Urinary bladder (tissue), 4 donors: ENCODE measurements at places on chromosomes 2 and 18. TPM values are rescaled to one million over a fixed set of nuclear protein-coding genes. Genes with fewer than 3 reads are reported as not detected.

Gene ID2
- polyA plus RNA-seq = 191 TPM

Gene ABHD3
- 14.2 TPM for polyA plus RNA-seq

Gene AQP12A
- polyA plus RNA-seq = not detected

Gene ERBB4
- 0.13 TPM for polyA plus RNA-seq

Gene RASGRP3
- polyA plus RNA-seq = 2.3 TPM

Gene PROKR1
- polyA plus RNA-seq = 0.06 TPM

Gene SOWAHC
- polyA plus RNA-seq = 13.9 TPM

Gene ARHGAP28
- 9.1 TPM for polyA plus RNA-seq

Gene DOK6
- 9.0 TPM for polyA plus RNA-seq

Gene FASTKD2
- 19.1 TPM for polyA plus RNA-seq

Gene LRP2
- polyA plus RNA-seq = not detected

Gene EMILIN2
- 15.7 TPM for polyA plus RNA-seq

Gene LCT
- not detected for polyA plus RNA-seq

DNA sequence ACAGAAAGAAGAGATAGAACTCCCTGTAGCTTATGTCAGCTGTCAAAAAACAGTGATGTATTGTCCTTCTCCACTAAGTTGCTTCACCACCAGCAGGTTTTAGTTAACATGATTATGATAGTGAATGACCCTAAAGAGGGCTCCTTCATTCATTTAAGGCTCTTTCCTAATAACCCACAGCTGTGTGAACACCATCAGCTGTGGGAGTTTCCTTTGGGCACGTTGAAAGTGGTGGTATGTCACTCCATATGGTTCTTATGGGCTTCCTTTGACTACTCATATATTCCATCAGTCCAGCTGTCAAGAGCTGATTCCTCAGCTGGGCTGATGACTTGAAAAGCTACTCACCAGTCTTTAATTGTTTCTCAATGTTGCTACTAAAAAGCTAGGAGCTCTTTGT is 210.3 kb downstream of the UBE2E3 start:
- DNase-seq = no peak

- no peak for DNase-seq
These were observed 533.7 kb downstream of the TDRD15 start for GRCh38 chr2:21657445-21657844.

DNA sequence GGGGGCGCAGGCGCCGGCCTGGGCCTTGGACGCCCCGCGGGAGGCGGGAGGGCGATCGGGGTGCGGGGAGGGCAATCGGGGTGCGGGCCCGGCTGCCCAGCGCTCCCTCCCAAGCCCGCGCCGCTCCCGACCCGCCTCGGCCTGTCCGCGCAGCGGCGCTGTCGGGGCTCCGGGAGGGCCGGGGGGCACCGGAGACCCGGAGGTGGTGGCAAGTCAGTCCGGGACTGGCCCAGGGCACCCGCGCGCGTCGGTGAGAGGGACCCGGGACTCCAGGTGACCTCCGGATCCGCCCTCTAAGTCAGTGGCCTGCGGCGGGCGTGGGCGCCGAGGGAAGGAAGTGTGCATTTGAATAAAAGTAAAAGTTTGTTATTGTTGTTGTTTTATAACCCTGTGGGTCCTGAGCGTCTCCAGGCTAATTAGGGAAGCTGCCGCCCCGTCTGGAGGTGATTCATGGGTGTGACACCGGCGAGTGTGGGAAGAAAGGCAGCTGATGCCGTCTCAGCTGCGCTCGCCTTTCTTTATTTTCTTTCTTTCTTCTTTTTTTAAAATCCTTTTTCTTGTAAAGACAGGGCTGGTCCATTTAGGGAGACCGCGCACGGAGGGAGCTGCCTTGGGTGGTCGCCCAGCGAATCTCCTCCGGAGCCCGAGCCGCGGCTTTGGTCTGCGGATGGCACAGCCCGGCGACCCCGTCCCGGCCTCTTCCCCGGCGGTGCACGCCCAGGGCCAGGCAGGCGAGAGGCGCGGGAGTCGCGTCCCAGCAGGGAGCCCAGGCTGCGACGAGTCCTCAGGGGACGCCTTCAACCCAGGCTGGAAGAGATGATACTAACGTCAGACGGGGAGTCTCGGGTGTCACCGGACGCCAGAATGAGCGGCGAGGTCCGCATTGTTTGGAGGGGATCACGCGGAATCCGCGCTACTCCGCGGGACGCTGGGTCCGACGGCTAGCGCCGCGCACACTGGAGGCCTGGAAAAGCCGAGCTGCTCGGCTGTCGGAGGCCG is 627 bp upstream of the CRACDL start:
- DNase-seq = no peak

DNA sequence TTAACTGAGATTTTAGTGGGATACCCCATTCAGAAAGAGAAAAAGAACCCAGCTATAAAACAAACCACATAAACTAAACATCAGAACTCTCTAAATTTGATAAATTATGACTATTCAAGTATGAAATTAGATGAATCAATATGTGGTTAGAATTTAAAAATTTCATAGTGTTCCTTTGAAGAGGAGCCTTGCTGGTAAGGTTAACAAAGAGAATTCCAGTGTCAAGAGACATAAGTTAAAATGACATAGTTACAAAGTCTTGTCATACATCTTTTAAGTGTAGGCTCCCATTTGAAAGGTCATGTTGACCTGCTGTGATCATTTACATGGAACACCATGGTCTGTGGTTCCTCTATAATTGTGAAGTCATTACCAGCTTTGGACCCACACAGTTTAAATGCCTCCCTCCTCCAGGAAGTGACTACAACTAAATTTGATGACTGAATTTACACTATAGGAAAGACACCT is 231.6 kb upstream of the ETAA1 start:
- DNase-seq = no peak

- no peak for DNase-seq
These were observed 184.7 kb downstream of the SATB2 start for GRCh38 chr2:199273042-199273511.

DNA sequence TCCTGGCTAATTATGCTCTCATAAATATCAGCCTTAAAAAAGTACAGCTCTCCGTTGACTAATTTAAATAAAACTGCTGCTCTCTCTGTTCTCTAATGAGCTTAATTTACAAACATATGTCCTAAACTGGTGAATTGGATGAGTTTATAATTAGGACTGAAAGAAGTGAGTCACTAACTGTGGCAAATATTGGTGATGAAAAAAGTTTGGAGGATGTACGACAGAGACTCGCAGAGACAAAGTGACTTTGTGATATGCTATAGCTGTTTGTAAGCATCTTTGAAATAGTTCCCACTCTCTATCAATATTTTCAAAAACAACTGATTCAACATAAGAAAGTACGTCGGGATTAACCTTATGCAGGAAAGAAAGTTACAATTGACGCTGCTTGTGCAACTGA is 138.9 kb upstream of the TMEFF2 start:
- DNase-seq = no peak

GRCh38 chr2:95017836-95018235 is 7.7 kb upstream of the MAL start:
- DNase-seq = no peak

- no peak for DNase-seq
These were observed 56.1 kb upstream of the TANK start for GRCh38 chr2:161104054-161104553.

DNA sequence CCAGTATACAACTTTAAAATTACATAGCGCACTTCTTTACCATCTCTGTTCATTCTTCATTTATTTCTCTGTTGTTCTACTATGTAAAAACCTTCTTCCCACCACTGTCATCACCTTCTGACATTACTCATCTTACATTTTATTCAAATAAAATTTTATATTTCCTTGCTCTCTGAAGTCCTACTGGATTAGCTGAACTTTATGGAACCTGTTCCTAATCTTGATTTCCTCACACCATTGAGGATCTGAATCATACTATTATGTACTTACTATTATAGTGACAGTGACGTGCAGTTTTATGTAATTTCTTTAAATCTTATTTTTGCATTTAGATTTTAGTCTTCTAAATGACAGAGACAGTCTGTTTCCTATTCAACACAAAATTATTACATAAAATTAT is 98.3 kb downstream of the DYNAP start:
- DNase-seq = no peak

- DNase-seq = no peak
These were observed 1.6 kb downstream of the KANSL1L start for GRCh38 chr2:210169516-210170195.

- no peak for DNase-seq
These were observed 24.4 kb upstream of the TUBB6 start for GRCh38 chr18:12283666-12284065.

DNA sequence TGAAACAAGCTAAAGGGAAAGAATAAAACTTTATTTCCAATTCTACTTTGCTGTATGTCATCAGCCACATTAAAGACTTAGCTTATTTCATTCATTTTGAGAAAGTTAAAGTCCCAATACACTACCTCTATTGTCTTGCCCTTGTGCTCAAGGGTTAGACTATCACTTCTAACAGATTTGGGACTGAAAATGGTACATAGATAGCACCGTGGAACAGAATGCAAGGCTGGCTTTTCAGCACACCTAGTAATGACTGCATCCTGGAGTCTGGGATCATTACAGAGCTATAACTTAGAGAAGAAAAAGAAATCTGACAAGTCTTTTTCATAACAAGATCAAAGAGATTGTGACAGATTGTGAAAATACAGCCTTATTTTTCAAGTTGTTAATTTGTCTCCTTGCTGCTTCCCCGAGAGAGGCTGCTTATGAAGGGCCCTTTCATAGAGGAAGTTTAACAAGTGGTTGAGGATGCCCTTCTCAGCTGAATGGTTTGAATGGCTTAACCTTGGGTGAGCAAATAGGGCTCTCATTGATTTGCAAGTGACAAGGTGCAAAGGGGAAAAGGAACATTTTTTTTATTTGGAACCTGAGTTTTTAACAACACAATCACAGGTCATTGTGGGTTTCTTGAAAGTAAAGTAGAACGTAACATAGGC is 371.8 kb downstream of the EPHA4 start:
- DNase-seq = no peak

- DNase-seq = peak; percentile 92
These were observed 3.3 kb upstream of the SOS1 start for GRCh38 chr2:39124000-39124745.

DNA sequence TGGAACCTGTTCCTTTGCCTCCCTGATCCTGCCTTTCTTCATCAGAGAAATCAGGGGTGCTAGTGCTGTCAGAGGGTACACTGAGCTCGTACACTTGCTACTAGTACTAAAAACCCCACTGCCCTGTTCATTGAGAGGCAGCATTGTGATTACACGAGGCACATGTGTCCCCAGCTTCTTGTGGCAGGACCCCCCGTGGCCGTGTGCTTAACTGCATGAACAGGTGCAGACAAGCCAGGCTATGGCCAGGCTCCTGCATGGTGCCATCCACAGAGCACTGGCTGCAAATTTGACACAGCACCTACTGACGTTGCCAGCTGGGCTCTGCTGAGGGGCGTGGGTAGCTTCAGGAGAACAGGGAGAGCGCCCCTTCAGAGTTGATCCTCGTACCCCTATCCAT is 248.4 kb downstream of the GLI2 start:
- no peak for DNase-seq

- no peak for DNase-seq
These were observed 972 bp upstream of the DLX2 start for GRCh38 chr2:172103471-172104272.

GRCh38 chr2:72570413-72570812 is 255.4 kb downstream of the EXOC6B start:
- DNase-seq = no peak

DNA sequence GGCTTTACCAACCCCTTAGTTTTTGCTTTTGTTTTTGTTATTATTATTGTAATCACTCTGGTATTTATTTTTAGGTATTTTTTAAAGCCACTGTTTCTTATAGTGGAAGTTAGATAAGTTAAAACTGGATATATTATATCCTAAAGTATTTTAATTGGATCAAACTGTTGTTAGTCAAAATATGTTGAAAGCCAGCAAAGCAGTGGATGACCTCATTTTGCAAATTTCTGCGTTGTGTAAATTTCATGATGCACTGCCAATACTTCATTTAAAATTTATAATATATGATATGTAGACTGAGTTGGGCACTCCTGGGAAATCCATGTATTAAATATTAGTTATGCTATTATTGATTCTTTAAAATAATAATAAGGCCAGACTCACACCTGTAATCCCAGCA is 661.7 kb upstream of the NRXN1 start:
- DNase-seq = no peak

DNA sequence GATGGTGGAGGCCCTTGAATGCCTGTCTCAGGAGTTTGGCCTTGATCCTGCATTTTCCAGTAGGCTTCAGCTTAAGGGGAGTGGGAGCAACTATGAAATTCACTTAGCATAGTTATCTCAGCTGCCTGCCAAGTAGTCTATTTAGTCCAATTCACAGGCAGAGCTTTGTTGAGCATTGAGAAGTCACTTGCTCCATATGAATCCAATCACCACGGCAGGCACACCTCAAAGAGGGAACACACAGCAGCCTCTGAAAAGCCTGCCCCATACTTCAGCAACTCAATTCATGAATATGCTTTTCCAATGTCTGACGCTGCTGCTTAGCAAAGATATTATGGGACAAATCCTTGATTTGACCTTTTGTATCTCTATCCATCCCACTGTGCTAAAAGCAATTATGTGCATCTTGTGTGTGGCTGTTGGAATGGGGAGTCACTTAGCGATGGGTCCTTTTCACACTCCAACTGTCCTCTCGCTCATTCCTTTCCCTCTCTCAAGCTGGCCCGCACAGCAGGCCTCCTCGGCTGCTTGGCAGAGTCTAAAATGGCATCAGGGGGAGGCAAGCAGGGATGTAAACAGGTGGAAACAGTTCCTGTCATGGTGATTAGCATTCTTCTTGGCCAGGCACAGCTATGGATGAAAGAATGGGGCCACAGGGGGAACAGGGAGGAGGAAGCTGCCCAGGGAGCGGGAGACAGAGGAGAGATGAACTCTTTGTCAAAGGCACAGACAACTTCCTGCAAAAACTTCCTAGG is 56.0 kb upstream of the LRPPRC start:
- no peak for DNase-seq

DNA sequence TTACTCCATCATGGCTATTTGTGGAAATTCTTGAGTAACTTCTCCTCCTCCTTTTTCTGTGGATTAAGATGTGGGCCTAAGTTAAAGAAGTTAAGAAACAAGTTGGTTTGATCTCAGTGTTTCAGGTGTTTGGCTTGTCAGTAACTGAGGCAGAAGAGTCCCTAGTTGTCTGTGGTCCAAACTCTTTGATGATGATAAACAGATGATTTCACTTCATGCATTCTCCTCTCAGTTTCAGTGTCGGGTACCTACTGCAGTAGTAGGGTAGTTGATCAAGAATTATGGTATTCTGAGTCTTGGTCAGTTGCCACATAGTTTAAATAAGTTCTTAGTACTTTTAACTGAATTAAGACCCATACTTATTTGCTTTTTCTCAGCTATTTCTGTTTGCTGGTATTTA is 85.6 kb downstream of the NCOA1 start:
- no peak for DNase-seq
